Suprapubic skin (tissue), 4 donors: ENCODE measurements at places on chromosomes 6 and 20. TPM values are rescaled to one million over a fixed set of nuclear protein-coding genes. Genes with fewer than 3 reads are reported as not detected.

DNA sequence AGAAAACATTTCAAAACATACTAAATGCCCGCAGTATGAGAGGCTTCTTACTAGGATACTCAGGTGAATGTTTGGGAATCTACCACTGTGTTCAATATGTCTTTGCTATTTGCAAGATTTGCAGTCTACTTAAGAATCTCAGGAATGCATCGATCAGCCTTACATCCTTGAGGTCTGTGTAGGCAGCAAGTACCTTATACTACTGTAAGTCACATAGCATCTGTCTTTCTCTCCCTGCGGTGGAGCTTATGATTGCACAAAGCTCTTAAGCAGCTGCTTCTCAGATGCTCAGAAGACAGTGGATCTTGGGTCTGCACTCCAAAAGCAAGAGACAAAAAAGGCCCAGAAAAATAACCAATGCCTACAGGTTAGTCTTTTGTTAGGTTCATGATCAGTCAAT lies 21.4 kb downstream of the PCSK2 start:
- no peak for DNase-seq

DNA sequence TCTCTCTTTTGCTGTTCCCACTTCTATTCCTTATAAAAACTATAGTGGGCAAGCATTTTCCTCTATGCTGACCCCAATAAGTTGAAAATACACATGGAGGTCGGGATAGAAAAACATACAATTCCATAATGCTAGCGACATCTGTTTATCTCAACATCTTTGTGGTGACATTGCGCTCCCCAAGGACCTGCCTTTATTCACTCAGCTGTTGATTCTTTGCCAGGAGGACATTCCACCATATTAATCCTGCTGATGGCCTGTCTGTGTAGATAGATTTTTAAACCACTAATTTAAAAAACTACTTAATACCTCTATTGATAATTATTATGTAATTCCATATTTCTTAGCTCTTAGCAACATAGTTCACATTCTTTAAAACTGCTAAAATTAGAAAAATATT lies 555.3 kb upstream of the MAP3K7 start:
- DNase-seq = no peak

- DNase-seq = no peak
These were observed 59.4 kb downstream of the GCNT2 start for GRCh38 chr6:10580570-10580969.

DNA sequence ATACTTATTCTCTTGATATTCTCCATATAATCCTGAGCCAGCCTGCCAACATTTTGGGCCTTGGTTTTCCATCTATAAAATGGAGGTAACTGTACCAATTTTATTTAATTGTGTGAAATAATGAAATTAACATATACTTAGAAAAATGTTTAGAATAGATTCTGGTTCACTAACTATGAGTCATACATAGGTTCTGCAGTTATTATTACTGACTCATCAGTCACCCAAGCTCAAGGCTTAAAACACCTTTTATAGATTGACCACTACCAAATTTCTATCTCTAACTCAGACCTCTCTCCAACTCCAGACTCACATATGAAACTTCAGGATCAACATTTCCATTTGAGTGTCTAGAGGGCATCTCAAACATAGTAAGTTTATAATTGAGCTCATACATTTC lies 1277.2 kb upstream of the GJE1 start:
- no peak for DNase-seq

- DNase-seq = no peak
These were observed 80.9 kb upstream of the SRSF6 start for GRCh38 chr20:43376831-43377230.

- DNase-seq = no peak
These were observed 117.8 kb upstream of the TRAF3IP2 start for GRCh38 chr6:111723412-111723970.

DNA sequence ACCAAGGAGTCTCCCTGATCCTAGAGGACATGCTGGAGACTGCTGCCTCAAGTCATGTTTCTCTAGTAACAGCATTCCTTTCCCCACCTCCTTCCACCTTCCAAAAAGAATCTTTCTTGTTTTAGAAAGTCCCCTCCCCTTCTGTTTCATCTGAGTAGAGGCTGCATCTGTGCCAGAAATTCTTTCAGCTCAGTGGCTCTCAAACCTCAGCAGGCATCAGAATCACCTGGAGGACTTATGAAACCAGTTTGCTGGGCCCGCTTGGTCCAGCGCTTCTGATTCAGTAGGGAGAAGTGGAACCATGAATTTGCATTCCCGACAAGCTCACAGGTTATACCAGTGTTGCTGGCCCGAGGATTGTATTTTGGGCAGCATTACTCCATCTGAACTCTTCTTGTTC lies 55.1 kb downstream of the TMEM200A start:
- no peak for DNase-seq

The DAAM2 gene
- 4.7 TPM for total RNA-seq

The HECA gene
- 101 TPM for total RNA-seq

The CGAS gene
- 0.79 TPM for total RNA-seq

The BANF2 gene
- total RNA-seq = not detected
